Stimulated activated CD8-positive, alpha-beta memory T cell treated with anti-CD3 and anti-CD28 coated beads, Interleukin-15, amount 100 ng/mL, for 4 hours (primary cell): ENCODE measurements at places on chromosomes 7 and 10.

DNA sequence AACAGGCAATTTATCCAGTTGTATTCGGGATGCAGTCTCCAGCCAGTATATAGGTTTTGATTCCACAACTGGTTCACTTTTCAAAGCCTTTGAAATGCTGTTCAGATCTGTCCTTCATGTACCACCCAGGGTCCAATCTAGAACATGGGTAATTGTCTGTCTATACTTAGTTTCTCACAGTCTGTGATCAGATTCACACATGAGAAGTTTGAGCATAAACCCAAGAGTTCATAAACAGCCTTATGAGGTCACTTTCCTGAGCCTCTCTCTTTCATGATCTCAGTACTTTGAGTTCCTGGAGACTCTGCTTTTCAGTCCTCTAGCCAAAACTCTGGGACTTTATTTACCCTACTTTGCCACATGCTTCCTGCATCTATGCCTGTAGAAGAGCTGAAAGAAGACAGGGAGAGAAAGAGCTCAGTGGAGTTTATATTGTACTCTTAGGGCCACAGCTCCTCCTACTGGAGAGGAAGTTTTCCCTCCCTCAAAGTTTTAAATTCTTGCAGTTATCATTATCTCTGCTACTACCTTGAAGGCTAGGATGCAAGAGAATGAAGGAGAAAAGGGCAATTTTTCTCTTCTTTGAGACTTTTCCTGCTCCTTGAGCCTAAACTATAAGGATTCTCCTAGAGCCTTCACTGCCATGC, 172.0 kb downstream of the ZEB1 start:
- DNase-seq, result no peak

- no peak for DNase-seq
Observed at GRCh38 chr7:64541438-64542359, 21.2 kb downstream of the ZNF680 start.

GRCh38 chr10:53846809-53847208, 954.2 kb downstream of the PCDH15 start:
- no peak for DNase-seq

- no peak for DNase-seq
Observed at GRCh38 chr7:5425507-5426225, 2.0 kb upstream of the TNRC18 start.

DNA sequence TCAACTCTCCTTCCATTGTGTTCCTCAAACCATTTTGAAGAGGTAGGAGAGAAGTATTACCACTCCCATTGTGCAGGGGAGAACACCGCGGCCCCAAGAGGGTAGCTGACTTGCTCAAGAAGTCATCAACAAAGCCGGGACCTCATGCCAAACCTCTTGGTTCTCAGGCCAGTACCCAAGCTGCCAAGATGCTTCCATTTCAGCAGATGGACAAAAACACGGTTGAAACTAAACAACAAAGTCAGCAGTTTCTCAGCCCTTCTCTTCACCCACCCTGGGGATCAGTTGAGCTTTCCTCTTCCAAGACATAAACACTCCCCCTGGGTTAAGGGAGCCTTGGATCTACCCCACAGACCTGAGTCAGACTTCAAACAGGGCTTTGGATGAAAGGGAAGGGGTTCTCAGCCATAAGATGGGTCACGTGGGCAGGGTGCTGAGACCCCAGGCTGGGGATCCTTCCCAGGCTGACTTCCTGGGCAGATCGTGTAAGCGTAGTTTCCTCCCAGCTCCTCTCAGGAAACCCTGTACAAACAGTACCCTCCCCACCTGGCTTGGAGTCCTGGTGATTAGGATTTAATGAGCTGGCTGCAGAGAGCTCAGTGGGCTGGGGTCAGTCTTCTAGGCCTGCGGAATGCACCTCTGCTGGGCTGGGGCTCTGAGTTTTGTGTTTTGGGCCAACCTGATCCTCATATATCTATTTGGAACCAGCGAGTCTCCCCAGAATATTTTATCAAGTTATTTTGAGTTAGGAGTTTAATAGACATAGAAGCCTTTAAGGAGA, 27.3 kb downstream of the EMX2 start:
- no peak for DNase-seq

DNA sequence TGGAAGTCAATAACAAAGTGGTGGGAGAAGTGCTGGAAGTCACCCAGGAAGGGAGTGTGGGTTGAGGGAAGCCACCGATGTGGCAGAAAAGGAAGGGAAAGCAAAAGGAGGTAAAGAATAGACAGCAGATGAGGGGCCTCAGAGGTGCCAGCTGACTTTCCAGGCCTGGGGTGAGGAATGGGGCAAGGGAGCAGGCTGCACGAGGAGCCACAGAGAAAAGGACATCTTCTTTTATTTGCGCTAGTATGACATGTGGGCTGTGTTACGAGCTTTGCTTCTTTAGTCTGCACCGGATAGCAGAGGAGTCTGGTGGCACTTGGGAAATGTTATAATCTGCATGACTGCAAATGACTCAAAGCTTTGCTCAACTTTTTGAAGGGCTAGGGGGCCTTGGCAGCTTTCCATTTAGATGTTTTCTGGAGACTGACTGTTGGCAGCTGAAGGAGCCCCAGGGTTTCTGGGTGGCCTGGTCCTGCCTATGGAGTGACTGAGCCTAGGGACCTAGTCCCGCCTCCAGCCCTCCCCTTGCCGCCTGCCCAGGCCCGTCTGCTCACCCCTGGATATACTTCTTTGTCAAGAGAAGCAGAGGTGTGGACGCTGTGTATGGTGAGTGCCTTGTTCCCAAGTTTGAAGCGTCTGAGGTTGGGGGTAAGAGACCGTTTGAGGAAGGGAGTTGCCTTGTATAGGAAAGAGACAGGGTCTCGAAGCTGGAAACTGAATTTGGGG, 5.1 kb downstream of the PRXL2A start:
- DNase-seq, result no peak

GRCh38 chr7:55365205-55365674, at the start of gene LANCL2:
TSS of gene LANCL2 (plus strand) at chr7:55365337. CDS start at chr7:55366026, 689 bp downstream.
- DNase-seq, result no peak

GRCh38 chr10:133010095-133010842, 67.9 kb upstream of the CFAP46 start:
- no peak for DNase-seq

GRCh38 chr10:88986549-88987242, 3.9 kb upstream of the FAS start:
- DNase-seq, result no peak

DNA sequence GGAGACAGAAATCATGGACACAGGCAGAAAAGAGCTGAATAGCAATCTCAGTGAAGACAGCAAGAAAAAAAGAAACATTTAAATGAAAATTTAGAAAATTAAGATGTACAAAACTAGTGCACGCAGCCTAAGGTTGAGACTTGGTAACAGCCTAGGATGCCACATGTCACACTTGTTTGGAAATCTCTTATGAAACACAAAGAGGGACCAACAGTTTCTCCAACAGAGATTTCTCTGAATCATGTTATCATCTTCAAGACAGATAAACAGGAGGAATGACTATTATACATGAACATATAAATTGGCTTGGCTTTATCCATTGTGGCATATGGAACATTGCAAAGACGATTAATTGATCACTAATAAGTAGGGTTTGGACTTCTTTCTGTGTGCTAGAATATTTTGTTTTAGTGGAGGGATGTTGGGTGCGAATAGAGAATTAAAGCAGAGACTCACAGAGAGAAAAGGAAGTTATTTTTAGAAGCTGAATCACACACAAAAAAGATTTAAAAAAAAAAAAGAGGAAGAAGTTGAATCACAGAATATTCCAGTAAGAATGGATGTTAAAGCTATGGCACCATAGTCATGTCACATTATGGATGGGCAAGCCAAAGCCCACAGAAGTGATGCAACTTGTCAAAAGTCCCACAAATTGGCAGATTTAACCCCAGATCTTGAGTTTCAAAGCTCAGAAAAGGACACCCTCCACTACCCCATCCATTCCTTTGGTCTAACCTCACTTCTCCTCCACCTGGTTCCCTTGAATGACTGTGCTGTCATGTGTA, 91.6 kb downstream of the MYOF start:
- DNase-seq, result no peak

GRCh38 chr10:46527241-46527811, 29.1 kb downstream of the GPRIN2 start:
- DNase-seq, result no peak

DNA sequence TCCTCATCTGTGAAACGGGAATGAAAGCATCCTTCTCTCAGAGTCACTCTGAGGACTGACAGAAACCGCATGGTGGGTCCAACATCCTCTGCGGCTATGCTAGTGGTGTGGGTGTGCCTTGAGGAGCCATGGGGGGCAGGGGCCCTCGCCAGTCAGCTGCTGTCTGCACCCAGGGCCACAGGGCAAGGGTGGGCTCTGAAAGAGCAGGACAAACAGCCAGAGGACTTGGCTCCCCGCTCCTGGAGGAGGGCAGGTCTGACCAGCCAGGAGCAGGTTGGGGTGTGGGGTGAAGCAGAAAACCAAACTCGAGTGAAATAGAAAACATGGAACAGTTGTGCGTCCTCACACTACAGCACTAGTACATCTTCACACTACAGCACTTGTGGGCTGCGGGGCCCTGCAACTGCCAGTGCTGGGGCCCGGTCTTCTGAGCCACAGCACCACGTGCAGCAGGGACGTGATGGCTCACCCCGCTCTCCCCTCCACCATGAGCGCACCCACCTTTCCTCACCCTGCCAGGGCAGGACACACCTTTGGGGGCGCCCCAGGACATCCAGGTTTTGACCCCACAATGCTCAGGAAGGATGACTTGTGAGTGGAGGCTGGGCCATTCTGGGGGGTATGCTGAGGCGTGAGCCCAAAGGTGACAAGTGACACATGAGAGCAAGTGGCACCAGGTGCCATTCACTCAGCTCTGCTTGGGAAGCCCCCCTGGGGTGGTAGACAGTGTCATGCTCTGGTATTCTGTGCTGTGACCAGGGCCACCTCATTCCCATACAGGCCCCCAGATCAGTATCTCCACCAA, 96.1 kb upstream of the RET start:
- DNase-seq, result no peak
